ENCODE measurements at places on chromosomes 11 and 22. TPM values are rescaled to one million over a fixed set of nuclear protein-coding genes. Genes with fewer than 3 reads are reported as not detected.

DNA sequence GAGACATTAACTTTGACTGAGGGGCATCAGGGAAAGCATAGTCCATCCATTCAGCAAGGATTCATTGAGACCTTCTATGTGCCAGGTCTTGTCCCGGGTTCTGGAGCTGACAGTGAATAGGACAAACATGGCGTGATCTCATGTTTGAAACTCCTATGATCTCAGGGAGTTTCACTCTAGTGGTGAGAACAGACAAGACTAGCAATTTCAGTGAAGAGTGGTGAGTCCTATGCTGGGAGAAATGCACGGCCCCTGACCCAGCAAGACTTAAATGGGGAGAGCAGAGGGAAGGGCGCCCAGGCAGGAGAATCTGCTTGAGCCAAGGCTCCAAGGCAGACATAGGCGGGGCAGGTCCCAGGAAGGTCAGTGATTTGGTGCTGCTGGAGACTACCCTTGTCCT, 155.7 kb downstream of the CEP164 start:
- H3K27me3 ChIP-seq, result no peaks in the 10 kb centered on the region
- no peaks in the 10 kb centered on the region for H3K4me1 ChIP-seq
- H3K27ac ChIP-seq, result no peak overlapping the region
- DNase-seq, result no peak
- no peak overlapping the region for H3K4me3 ChIP-seq

- no peaks in the 10 kb centered on the region for H3K36me3 ChIP-seq
- H3K27me3 ChIP-seq, result no peaks in the 10 kb centered on the region
- no peak overlapping the region for H3K27ac ChIP-seq
- no peak for DNase-seq
- no peaks in the 10 kb centered on the region for H3K4me1 ChIP-seq
Observed at GRCh38 chr11:72300268-72300667, 56.3 kb upstream of the PHOX2A start.

GRCh38 chr11:24593332-24593731, 96.5 kb downstream of the LUZP2 start:
- no peak overlapping the region for H3K4me3 ChIP-seq
- H3K4me1 ChIP-seq, result no peaks in the 10 kb centered on the region
- no peaks in the 10 kb centered on the region for H3K36me3 ChIP-seq
- no peaks in the 10 kb centered on the region for H3K27me3 ChIP-seq
- no peak overlapping the region for H3K27ac ChIP-seq
- no peak for DNase-seq

DNA sequence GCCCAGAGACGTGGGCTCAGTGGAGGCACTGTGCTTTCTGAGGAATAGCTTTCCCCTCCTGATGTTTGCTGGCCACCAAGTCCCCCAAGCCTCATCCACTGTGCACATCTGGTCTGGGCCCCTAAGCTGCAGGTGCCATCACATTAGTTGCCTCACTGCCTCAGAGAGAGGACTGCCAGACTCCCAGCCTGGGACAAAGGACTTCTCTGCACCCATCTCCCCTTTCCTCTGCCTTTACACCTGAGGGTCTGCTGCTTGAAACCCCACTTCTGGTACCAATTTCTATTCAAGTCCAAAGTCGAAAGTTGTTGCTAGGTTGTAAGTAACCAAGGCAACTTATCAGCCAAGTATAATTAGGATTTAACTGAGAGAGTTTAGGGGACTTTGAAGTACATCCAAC, 3.7 kb upstream of the LZTR1 start:
- no peak for DNase-seq
- H3K36me3 ChIP-seq, result no peaks in the 10 kb centered on the region
- peaks cover 12% of the 10 kb centered on the region for H3K4me1 ChIP-seq
- H3K27ac ChIP-seq, result no peak overlapping the region
- no peaks in the 10 kb centered on the region for H3K27me3 ChIP-seq

- H3K36me3 ChIP-seq, result no peaks in the 10 kb centered on the region
- H3K27me3 ChIP-seq, result no peaks in the 10 kb centered on the region
- H3K4me1 ChIP-seq, result no peaks in the 10 kb centered on the region
Observed at GRCh38 chr11:116109228-116109627, 605.0 kb upstream of the CADM1 start.

DNA sequence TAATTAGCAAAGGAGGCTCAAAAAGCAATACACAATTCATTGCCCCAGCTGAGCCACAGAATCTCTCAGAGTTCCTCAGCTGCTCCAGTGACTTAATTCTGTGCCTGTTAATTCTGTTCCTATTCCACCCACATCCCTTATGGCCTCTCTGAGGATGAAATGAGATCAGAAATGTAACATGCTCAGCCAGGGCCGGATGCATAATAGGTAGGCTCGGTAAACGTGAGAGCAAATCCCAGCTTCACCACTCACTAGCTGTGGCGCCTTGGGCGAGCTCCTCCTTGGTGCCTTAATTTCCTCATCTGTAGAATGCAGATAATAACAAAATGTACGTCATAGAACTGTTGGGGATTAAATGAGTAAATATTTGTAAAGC, 42.8 kb upstream of the DKK3 start:
- H3K36me3 ChIP-seq, result no peaks in the 10 kb centered on the region
- H3K27me3 ChIP-seq, result no peaks in the 10 kb centered on the region
- no peak overlapping the region for H3K27ac ChIP-seq
- no peak for DNase-seq
- H3K4me1 ChIP-seq, result no peaks in the 10 kb centered on the region

GRCh38 chr11:61698173-61698948, 18.2 kb downstream of the DAGLA start:
- H3K4me1 ChIP-seq, result peaks cover 72% of the 10 kb centered on the region
- H3K27me3 ChIP-seq, result no peaks in the 10 kb centered on the region
- no peak overlapping the region for H3K4me3 ChIP-seq
- peak overlapping the region; percentile 89 for H3K27ac ChIP-seq
- H3K36me3 ChIP-seq, result no peaks in the 10 kb centered on the region

Gene MAPK12
- 2.0 TPM for total RNA-seq

Gene HTR3A
- 0.90 TPM for total RNA-seq

Gene RAB38
- 4.9 TPM for total RNA-seq

Gene TRIM34
- 6.2 TPM for total RNA-seq

Gene HEPN1
- not detected for total RNA-seq

Gene OR5A1
- not detected for total RNA-seq

Gene CALCA
- not detected for total RNA-seq

Data from colonic mucosa (tissue), 4 donors.